Nephron progenitor cell (in vitro differentiated cells): ENCODE measurements at places on chromosomes 2 and 18.

GRCh38 chr2:177756336-177756735 lies 316.2 kb downstream of the PDE11A start:
- no peak for DNase-seq

GRCh38 chr2:38168710-38169480 lies 92.9 kb upstream of the CYP1B1 start:
- no peak for DNase-seq

- no peak for DNase-seq
Observed at GRCh38 chr2:54516842-54517241, 60.7 kb downstream of the SPTBN1 start.

- no peak for DNase-seq
Observed at GRCh38 chr18:1914489-1914888, 656.8 kb downstream of the METTL4 start.

GRCh38 chr2:62381656-62382055 lies 124.3 kb downstream of the TMEM17 start:
- DNase-seq = no peak

GRCh38 chr2:233430081-233430480 lies 75.8 kb downstream of the DGKD start:
- DNase-seq = no peak

- no peak for DNase-seq
Observed at GRCh38 chr2:24054366-24055010, 4.9 kb downstream of the FKBP1B start.

DNA sequence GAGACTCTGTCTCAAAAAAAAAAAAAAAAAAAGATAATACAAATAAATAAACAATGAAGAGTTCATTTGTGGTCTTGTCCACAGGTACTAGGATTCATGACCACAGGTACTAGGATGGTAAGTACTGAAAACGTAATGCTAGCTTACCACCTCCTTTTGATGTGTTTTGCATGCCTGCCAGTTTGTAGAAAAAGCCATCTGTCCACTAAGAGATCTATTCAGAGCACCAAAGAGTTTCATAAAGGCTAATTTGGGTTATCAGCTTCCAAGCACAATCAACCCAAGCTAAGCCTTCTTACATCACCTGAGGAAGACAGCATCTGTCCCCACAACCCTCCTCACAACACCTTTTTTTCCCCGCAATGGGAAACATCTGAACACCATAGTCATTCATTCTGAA lies 477.2 kb downstream of the ZEB2 start:
- DNase-seq = no peak

- no peak for DNase-seq
Observed at GRCh38 chr18:50586710-50587109, 26.8 kb downstream of the MAPK4 start.

DNA sequence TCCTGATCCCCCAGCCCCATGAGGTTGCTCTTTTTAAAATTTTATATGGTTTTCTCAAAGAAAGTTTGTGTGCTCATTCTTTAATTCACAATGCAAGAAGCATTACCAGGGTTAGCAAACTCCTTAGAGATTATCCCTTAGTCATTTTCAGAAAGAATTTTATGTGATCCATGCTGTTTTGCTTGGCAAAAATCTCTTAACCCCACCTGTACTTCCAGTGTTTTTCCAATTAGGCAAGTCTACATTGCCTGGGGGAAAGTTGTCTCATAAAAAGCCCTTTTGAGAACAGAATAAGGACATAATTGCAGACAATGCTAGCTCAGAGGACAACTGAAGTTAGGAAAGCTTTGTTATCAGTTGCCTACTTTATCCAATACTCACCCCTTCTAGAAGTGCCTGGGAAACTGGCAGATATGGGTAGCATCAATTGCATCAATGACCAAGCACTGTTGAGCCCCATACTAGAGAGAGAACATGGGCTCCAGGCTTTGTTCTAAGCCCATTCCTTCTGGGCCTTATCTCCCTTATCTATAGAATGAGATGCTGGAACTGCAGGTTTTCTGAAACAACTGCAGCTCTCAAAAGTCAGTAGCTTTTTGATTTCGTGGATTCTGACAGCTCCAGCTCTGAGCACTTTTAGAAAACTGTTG lies 265.9 kb upstream of the SPHKAP start:
- no peak for DNase-seq

DNA sequence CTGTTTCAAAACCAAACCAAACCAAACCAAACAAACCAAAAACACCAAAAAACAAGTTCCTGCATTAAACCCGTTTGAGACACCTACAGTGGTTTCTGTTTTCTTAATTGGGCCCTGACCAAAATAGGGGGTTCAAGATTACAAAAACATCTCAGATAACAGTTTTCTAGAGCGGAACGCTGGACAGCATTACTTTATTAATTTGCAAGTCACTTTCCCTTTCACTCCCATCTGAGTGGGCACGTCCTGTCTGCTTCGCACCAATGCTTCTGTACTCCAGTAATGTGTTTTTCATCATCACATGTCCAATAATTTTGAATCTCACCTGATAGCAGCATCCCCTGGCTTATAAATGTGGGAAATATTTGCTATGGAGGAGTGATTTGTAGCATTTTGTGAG lies 11.7 kb upstream of the MYO1B start:
- DNase-seq = no peak

- DNase-seq = no peak
Observed at GRCh38 chr2:209368914-209369313, 54.9 kb upstream of the MAP2 start.

DNA sequence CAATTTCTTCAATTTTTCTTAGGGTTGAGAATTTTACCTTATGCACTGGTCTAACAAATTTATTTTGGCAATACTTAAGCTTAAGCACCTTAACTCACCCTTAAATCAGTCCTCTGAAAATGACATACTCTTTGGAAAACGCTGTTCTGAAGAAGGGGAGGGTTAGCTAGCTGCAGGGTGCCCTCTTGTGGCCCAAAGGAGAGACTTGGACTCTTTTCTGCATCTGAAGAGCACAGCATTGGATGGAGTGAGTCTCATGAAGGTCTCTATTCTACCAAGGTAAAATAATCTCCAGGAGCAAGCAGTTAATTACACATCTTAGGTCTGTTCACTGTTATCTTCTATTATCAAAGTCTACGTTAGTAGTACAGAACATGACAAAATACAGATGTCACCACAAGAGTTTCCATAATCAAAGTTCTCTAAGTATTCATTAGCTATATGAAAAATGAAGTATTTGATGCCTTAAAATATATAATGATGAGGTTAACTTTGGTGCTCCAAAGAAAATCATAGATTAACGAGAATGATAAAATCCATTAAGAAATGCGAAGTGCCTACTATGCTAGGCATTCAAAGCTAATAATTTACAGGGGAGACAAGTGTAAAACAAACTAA lies 24.4 kb downstream of the PUM2 start:
- DNase-seq = peak; percentile 43

DNA sequence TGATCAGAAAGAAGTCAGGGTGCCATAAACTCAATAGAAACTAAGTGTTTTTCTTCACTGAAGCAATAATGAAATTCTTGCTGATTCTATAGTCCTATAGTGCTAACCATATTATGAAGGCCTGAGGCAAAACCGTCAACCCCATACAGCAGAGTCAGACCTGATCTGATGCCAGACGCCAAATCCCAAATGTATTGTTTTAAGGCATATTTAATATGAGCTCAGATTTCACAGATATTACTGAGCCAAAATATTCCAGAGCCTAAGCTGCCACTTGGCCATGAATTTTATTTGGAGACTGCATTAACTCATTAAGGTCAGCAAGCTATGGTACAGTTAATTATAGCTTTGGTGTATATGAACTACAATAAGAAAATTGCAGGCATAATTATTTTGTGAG lies 53.4 kb downstream of the SCN1A start:
- DNase-seq = no peak

DNA sequence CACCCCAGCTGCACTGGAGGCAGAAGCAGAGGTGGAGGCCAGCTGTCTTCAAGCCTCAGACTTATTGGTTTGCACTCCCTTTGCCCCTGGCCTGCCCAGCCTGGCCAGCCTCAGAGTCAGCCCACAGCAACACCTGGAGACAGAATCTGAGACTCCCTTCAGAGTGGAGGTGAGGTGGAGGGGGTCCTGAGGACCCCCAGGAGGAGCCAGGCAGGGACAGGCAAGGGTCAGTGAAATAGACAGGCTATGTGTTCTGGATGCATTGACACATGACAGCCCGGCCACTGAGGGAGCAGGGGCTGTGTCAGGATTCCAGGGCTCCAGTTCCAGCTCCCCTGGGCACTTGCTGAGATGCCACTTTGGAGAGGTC lies 309.7 kb downstream of the MYCN start:
- DNase-seq = no peak

DNA sequence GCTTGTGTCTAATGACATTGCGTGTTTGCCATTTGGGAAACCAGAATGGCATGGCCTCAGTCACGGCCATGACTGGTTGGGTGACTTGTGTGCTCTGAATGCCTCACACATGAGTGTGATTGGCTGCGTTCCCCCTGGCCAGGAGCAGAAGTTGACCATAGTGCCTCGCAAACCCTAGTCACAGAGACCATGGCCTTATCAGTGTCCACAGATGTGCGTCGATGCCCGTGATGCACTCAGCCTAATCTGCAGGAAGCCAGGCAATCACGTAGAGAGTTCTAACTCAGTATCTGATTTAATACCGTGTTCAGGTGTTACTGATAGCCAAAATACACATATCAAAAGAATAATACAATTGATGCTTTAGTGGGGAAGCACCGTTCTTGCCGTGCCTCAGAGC lies 64.0 kb downstream of the BOLA3 start:
- DNase-seq = no peak

- no peak for DNase-seq
Observed at GRCh38 chr18:28831908-28832307, 655.0 kb upstream of the CDH2 start.

- no peak for DNase-seq
Observed at GRCh38 chr18:74489676-74490075, 6.5 kb upstream of the CNDP2 start.

DNA sequence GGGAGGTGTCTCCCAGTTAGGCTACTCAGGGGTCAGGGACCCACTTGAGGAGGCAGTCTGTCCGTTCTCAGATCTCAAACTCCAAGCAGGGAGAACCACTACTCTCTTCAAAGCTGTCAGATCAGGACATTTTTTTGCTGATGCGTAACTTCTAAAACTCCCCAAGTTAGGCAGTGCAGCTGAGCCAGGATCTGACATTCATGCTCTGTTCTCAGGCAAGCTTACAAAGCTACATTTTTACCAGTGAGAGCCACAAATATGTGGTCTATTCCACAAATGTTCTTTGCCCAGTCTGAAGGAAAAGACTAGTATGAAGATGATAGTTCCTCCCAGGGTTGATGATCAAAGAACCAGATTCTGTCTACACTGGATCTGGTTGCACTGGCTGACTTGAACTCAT lies 184.1 kb downstream of the MTCL1 start:
- DNase-seq = no peak

- DNase-seq = no peak
Observed at GRCh38 chr2:21070341-21071257, 26.7 kb upstream of the APOB start.

- no peak for DNase-seq
Observed at GRCh38 chr2:11579867-11580659, 46.2 kb downstream of the GREB1 start.

- no peak for DNase-seq
Observed at GRCh38 chr2:187124529-187124928, 275.6 kb upstream of the ZSWIM2 start.

DNA sequence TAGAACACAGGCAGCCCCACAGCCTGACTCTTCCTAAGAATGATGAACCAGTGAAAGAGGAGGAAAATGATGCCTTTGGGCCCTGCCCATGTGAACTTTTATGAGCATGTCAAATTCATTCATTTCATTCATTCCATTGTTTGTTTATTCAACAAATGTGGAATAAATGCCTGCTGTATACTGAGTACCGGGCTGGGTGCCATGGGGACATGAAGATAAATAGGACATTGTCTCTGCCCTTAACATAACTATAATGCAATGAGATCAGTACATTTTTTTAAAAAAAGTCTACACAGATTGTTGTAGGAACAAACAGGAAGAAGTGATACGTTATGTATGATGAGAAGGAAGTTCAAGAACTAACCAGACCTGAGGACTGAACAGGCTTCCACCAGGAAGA lies 14.7 kb downstream of the MREG start:
- no peak for DNase-seq

DNA sequence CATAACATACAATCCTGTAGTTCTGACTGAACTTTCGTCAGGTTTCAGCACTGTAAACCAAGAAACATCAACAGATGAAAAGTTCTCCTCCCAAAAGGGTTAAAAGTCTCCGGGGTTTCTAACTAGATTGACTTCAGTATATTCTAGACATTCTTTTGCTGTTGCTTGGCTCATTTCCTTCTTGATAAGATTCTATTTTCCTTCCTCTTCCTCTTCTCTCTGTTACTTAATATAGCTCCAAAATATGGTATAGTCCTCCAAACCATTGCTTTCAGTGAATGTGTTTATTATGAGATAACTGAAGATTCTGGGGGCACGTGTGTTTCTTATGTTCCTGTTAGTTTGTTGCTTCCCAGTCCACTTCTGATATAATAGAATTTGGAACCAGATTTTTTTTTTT lies 46.4 kb upstream of the MAP4K3 start:
- no peak for DNase-seq

DNA sequence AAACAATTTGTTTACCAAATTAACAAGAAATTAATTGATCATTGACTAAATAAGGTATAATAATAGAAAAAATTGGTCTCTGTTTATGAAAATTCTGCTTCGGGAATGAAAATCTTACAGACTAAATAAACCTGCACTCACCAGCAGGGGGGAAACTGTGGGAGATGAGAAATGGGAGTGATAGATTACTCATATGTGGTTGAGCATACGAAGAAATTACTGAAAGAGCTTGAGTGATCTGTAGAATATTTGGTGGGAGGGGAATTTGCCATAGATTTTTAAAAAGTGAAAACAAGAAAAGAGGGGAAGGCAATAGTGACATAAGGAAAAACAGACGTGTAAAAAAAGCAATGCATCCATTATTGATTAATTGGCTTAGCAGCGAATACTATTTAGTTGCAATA lies 2.2 kb downstream of the HMSD start:
- no peak for DNase-seq

DNA sequence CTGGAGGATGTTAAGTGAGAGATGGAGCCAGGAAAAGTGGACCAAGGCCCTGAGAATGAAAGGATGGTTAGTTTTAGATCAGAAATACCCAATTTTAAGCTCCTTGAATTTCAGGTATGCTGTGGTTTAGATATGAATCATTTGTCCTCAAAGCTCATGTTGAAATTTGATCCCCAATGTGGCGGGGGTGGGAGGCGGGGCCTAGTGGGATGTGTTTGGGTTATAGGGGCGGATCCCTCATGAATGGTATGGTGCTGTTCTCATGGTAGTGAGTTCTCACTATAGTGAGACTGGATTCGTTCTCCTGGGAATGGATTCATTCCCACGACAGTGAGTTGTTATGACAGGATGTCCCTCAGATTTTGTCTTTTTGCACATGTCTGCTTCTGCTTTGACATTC lies 11.4 kb downstream of the MYO5B start:
- no peak for DNase-seq

DNA sequence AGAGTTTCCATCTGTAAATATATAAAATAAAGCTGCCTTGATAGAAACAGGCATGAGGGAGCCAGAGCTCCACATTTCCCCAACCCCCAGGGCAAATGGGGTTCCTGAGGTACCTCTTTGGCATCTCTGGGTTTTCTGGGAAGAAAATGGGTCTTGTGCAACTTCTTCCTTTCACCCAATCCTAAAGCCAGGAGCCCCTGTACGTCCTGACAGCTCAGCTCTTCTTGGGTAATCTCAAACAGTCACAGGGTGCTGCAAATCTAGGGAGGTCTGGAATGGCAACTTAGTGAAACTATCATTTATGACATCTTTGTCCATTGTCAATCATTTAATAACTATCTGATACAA lies 36.6 kb upstream of the STAT1 start:
- DNase-seq = no peak

GRCh38 chr2:210009126-210009525 lies 6.7 kb downstream of the RPE start:
- no peak for DNase-seq

- DNase-seq = no peak
Observed at GRCh38 chr2:115219296-115219695, 776.9 kb downstream of the DPP10 start.
